ENCODE measurements at places on chromosomes 7 and 10. TPM values are rescaled to one million over a fixed set of nuclear protein-coding genes. Genes with fewer than 3 reads are reported as not detected.

The TRIM50 gene
- total RNA-seq: not detected

The SLC13A1 gene
- total RNA-seq: not detected

The TMEM196 gene
- total RNA-seq: 18.8 TPM

The CPA1 gene
- total RNA-seq: not detected

The SLC26A5 gene
- not detected for total RNA-seq

The CRCP gene
- total RNA-seq: 62.4 TPM

The ZNF37A gene
- 20.0 TPM for total RNA-seq

The PITX3 gene
- not detected for total RNA-seq

The FBXL13 gene
- 6.5 TPM for total RNA-seq

The GET4 gene
- total RNA-seq: 20.8 TPM

The MBL2 gene
- total RNA-seq: not detected

The AOAH gene
- total RNA-seq: 3.7 TPM
